ENCODE measurements at places on chromosomes 7 and 10.

- no peak for DNase-seq
These were observed 191.9 kb upstream of the PPP1R3A start for GRCh38 chr7:114110666-114111065.

DNA sequence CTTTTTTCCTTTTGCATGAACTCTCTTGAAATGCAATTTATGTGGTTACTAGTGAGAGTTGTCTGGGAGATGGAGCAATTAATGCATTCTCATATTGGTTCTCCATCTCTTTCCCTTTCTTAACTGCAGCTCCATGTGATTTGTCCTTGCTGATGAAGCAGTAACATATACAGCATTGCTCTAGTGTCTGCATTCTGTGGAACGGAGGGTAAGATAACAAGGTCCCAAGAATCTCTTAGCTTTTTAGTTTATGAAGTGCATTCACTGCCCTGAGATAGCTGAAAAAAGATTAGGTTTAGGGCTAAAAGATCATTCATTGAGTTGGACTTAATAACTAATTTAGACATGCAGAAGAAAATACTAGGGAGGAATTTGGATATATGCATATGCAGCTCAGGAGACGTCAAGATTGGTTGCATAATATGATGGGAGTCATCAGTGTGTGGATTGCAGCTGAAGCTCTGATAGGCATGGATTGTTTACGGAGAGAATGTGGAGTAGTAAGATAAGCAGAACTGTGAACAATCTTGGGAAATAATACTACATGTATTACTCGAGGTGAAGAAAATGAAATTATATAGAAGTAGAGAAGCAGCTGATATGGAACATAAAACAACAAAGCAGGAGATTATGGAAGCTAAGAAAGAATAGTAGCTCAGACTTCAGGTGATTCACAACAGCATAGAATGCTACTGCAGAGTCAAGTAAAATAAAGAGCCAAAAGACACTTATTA lies 404.7 kb downstream of the ARL4A start:
- DNase-seq = no peak

DNA sequence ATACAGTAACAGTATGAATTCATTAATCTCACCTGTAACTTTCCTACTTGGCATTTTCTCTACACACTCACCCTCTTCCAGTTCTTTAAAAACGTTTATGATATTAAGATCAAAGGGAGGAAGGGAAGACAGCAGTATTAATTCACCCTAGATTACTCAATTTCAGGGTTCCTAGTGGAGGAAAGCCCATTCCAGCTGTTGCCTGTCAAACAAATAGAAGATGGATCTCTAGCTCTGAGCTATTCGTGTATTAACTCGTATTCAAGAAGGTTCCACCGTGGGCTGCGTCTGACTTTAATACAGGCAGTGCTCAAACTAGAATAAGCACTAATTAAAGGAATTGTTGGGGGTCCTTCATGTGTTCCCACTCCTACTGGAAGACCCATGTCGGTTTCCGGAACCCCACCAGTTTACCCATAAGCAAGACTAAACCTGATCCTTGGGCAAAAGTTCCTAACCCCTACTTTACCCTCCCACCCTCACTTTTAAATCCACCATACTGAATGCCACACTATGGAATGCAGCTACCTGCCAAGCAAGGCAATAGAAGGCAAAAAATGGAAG lies 2.1 kb downstream of the NANOS1 start:
- no peak for DNase-seq

GRCh38 chr10:73910401-73910763 lies 550 bp upstream of the PLAU start:
- no peak for DNase-seq

DNA sequence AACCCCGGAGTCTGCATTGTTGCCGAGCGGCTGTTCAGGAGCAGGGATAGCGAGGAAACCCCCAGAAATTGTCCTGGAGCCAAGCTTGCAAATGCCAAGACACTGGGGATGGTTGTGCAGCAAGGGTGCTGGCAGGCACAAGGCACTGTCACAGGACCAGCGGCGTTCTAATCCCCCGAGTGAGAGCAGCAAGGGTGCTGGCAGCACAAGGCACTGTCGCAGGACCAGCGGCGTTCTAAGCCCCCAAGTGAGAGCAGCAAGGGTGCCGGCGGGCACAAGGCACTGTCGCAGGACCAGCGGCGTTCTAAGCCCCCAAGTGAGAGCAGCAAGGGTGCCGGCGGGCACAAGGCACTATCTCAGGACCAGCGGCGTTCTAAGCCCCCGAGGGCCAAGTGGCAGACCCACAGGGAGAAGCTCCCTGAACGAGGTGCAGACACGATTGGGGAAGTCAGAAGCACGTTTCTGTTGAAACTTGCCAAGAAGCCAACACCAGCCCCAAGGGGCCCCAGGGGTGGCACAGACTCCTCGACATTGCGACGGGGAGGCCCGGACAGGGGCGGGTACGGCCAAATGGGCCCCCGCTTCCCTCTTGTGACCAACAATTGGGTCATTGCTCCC lies 40.4 kb upstream of the INPP5A start:
- no peak for DNase-seq

DNA sequence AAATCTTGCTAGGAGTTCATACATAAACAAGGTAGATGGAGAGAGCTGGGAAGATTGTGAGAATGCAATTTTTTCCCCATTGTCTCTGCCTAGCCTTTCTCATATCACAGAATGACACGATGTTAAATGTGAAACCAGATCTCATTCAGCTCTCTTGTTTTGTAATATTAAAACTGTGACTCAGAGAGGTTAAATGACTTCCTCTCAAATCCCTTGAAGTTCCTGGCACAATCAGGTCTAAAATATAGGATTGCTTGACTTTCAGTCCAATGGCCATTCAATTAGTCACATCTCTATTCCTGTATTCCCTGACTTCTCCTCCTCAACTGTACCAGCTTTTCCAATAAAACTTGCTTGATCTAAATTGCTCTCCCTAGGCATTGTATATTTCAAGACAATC lies 3.1 kb downstream of the ANKRD22 start:
- DNase-seq = no peak

- no peak for DNase-seq
These were observed 245.4 kb upstream of the GALNT17 start for GRCh38 chr7:70886547-70886946.

- no peak for DNase-seq
These were observed 5.2 kb downstream of the SFMBT2 start for GRCh38 chr10:7405637-7406036.
